ENCODE measurements at places on chromosomes 7 and 10.

DNA sequence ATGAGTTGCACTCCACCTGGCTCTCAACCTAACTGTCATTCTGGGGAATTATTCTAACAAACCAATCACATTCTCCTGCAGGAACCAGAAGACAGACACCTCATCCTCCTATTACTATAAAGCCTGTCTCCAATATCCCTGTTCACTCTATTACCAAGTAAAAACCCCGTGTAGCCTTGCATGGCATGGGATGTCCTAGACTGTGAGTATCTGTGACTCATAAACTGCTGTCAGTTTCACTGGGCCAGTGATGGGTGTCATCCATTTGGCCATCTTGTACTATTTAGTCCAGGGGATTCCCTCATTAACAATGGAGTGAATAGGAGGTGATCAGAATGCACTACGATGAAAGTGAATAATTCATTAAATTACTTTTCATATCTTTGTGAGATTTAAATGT, 608.7 kb downstream of the DNAJB9 start:
- DNase-seq, result no peak

- no peak for DNase-seq
These were observed 350.3 kb upstream of the POT1 start for GRCh38 chr7:125279961-125280360.

DNA sequence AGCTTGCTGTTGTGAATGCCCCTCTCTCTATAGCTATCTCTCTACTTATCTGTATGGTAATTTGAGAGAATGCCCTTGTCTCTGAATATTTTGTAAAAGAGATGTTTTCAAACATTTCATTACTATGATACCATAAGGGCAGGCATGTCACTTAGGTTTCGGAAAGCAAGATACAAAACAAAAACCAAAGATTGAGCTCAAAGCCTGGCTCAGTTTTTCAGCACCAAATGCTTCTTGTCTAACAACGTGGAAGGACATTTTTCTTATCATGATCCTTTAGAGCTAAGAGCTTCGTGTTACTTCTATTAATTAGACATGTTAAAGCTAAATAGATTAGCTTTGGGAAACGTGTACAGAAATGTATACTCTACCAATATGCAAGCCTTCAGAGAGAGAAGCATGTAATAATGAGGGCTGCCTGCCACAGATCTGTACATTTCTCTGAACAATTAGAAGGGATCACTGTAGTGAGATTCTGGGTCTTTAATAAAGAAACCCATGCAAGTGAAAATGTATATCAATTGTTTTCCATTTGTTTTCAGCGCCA, 148.9 kb downstream of the ARID5B start:
- no peak for DNase-seq

GRCh38 chr10:30313579-30314350, 35.3 kb downstream of the MTPAP start:
- no peak for DNase-seq

GRCh38 chr7:25812086-25812850, 339.7 kb upstream of the NFE2L3 start:
- no peak for DNase-seq

DNA sequence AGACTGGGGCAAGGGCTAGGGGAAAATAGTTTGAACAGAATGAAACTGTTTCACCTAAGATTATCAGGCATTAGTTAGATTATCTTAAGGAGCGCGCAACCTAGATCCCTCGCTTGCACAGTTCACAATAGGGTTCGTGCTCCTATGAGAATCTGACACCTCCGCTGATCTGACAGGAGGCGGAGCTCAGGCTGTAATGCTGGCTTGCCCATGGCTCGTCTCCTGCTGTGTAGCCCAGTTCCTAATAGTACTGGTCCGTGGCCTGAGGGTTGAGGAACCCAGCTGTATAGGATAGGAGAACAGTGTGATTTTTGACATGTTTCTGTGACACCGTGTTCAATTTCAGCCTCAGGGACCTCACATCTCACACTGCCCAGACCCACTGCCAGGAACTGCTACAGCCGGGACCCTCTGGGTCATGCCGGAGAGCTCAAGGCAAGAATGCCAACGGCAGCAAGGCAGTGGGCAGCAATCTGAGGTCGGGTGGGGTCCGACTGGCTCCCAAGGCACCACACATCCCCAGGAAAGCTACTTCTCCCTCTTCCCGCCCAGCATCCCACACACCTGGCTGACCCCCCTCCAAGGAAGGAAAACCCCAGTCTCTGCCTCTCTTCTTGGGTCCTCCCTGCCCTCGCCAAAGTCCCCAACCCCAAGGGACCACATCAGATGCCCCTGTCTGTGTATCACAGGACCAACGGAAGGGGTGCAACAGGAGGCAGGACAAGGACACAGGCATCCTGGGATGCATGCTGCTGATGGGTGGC, 31.7 kb downstream of the CAMK2B start:
- DNase-seq, result no peak

DNA sequence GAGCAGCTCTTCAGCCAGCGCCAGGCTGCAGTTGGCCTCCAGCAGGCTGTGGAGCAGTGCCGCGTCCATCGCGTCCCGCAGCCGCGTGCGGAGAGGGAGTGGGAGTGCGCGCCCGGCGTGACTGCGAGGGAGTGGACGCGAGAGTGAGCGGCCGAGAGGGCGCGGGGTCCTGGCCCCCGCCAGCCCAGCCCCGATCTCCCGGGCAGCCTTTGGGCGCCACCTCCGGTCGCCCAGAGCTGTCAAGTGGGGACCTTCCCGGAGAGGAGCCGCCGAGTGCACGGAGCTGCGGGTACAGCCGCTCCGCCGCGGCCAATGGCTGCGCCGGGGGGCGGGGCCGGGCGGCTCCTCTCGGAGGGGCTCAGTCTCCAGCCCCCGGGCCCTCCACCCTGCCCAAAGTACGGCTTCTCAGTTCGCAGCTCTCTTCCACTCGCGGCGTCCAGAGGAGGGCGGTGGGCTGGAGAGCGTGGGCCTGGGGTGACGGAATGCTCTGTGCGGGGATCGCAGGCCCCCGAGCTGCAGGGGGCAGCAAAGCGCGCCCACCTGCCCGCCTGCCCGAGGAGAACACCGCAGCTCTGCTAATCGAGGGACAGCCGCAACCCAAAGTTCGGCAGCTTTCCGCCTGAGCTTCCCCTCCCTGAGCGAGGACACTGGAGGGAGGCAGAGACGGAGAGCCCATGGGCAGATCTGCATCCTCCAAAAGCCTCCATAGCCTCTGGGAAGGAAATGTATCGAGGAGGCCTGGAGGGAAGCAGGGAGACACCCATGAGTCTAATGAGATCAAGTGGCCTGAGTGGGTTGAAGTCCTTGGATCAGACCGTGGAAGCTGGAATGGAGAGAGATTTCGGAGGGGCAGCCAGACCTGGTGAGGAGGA, at the start of gene CRHR2:
Gene CRHR2 (minus strand): TSS at position 245 of the 872 bp plus-strand sequence. CDS start 176 bp downstream, at position 69.
- DNase-seq, result no peak

DNA sequence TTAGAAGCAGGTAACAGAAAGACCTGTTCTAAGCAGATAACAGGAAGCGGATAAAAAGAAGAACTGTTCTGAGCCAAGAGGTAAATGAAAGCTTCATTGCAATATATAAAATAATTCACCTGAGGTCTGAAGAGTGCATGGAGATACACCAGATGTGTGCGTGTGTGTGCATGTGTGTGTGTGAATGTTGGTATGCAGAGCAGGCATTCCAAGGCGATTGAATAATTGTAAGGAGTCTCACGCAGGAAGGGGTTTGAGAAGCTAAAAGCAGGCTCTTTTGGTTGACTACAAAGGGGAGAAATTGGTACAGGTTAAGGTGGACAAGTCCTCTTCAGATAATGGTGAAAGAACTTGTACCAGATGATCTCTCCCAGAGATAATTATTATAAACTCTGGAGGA, 450.6 kb downstream of the DNAJB9 start:
- no peak for DNase-seq

GRCh38 chr7:70573696-70574095, 558.2 kb upstream of the GALNT17 start:
- no peak for DNase-seq

DNA sequence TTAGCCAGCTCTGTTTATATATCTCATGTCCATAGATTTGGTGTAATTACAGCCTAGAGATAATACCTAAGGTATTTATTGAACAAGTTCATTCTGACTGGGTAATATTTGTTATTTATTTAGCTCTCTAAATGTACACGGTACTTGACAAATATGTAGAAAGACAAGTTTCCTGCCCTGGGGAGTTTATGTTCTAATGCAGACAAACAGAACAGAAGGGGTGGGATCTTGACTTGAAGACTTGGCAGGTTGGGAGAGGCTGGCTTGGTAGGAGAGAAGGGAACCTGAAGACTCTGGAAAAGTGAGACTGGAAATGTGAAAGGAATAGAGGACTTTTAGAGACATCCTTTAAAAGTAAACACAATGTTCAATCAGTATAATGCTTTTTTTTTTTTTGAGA, 97.7 kb upstream of the CDK6 start:
- no peak for DNase-seq

DNA sequence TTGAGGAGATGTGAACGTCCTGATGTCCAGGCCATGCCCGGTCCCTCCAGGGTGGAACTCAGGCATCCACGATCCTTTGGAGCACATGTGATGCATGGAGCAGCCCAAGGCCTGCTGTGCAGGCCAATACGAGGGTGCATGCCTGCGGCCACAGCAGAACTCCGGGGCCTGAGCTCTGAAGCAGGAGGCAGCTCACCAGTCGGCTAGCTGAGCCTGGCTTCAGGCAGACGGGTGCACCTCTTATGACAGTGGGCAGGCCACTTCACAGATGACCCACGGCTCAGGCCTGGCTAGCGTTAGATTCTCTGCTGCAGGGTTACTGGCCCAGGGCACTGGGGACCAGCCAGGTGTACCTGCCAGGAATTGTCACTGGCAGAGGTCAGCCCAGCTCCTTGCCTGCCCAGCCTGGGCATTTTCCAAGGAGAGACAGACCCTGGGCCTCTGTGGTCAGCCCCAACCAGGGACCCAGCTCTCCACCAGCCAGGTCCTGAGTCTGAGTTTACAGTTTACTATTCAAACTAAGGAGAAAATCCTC, 29.6 kb upstream of the INPP5A start:
- DNase-seq, result no peak

DNA sequence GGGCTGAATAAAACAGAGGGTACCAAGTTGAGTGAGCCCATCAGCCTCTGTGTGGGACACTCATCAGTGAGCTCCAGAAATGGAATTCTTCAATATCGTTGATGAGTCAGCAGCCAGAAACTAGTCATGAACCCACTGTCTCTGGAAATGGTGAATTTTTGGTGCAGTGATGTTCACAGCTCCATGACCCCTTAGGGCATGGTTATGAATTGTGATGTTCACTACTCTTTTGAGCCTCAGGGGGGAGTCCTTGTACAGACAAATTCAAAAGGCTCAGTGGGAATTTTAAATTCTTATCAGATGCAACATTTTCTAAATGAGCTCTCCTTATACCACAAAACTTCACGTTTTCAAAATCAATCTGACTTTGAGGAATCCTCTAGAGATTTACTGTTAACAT, 335.7 kb downstream of the PHTF2 start:
- no peak for DNase-seq

GRCh38 chr10:26516540-26517101, 78.5 kb downstream of the APBB1IP start:
- no peak for DNase-seq
